ENCODE measurements at places on chromosomes 1 and 21.

DNA sequence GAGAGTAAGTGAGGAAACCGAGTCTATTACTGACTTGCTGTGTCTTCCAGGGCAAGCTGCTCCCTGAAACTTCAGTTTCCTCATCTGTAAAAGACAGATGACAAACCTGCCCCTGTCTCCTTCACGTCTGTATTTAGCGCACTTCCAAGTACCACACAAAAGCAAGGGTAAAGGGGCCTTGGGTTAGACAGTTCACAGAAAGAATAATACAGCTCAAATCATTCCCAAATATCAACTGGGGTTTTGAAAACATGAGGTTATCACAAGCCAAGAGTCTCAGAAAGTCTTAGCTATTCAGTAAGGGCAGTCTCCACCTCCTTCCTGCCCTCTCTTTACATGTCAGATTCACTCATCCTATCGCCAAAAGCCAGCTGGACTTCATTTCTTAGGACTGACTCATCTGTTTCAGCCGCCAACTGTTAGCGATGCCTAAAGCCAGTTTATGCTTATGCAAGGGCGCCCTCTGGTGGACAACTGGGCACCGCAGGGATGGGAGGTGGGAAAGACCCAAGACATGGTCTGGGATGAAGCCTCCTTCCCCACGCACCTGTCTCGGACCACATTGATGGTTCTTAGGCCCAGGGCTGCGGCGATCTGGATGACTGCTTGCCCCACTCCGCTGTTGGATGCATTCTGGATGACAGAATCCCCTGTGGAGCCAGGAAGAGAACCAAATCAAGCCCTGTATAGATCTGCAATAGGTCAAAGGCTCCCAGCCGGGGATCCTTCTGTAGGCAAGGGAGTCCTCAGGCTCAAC is 21.1 kb upstream of the SRSF4 start:
- peak; percentile 65 for DNase-seq

- DNase-seq = no peak
These were observed 3.0 kb downstream of the F11R start for GRCh38 chr1:161017756-161018630.

- no peak for DNase-seq
These were observed 31.4 kb downstream of the B3GALT5 start for GRCh38 chr21:39644062-39644560.

GRCh38 chr1:118791094-118791691 is 196.9 kb downstream of the TBX15 start:
- DNase-seq = no peak

DNA sequence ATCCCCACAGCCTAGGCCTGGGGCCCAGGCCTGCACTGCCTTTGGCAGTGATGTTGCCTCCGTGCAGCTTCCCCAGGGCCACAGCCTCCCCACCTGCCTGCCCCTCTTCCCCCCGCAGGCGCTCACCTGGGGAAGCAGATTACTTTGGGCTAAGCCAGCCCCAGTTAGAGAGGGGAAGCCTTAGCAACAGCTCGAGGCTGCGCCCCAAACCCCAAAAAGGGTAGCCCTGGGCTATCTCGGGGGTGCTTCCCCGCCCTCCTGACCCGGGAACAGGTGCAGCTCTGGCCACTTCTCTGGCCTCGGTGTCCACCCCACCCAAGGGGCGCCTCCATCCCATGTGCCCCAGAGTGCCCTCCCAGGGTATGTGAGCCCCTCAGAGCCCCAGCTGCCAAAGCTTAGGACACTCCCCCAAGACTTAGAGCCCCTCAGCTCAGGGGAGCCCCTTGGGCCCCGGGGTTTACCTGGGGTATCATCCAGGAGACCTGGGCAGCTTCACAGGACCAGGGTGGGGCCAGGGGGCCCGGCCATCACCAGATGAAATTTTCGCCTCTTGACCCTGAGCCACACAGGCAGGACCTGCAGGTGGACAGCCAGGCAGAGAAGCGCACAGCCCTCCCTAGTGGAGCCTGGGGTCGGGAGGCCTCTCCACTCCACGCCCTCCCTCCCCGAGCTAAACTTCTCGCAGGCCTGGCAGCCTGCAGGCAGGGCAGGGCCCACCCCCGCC is 3.3 kb upstream of the TTC34 start:
- no peak for DNase-seq

DNA sequence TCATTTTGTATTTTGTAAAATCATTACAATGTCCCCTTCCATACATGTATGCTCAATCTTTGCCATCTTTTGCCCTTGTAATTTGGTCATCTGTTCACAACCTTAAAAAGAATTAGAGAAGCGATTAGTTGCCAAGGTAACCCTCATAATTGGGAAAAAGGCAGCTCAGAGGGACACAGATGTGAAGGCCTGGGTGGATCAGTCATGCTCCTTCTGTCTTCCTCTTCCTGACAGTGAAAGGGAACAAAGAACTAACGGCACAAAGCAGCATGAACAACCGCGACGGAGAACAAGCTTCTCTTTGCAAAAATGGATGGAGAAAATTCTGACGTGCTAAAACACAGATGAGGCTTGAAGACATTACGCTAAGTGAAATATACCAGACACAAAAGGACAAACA is 78.7 kb upstream of the COG2 start:
- DNase-seq = no peak

GRCh38 chr1:151819976-151820623 is 11.5 kb downstream of the RORC start:
- no peak for DNase-seq

GRCh38 chr1:199297174-199297573 is 658.3 kb downstream of the PTPRC start:
- DNase-seq = no peak

DNA sequence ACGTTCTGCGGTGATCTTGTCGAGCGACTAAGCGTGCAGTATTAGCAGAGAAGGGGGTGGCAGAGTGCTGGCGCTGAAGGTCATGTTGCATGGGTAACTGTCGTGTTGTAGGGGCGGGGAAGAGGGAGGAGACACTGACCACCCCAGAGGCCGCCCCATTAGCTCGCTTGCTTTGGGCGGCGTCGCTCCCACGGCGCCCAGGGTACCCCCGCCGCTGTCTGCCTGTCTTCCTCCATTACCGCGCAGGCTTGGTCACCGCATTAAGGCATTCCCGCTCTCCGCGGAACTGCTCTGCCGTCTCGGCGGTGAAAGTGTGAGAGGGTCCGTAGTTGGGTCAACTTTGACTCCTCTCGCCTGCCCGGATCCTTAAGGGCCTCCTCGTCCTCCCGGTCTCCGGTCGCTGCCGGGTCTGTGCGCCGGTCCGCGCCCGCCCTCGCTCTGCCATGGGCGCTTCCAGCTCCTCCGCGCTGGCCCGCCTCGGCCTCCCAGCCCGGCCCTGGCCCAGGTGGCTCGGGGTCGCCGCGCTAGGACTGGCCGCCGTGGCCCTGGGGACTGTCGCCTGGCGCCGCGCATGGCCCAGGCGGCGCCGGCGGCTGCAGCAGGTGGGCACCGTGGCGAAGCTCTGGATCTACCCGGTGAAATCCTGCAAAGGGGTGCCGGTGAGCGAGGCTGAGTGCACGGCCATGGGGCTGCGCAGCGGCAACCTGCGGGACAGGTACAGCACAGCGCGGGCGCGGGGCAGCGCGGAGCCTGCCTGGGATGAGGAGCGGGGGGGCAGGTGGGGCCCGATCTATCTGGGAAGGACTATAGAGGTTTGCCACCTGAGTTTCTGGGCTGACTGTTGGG is at the start of gene MTARC2:
MTARC2 (plus strand) TSS at position 234 of the 846 bp plus-strand sequence; CDS start at position 444, 210 bp downstream.
- peak; percentile 25 for DNase-seq

DNA sequence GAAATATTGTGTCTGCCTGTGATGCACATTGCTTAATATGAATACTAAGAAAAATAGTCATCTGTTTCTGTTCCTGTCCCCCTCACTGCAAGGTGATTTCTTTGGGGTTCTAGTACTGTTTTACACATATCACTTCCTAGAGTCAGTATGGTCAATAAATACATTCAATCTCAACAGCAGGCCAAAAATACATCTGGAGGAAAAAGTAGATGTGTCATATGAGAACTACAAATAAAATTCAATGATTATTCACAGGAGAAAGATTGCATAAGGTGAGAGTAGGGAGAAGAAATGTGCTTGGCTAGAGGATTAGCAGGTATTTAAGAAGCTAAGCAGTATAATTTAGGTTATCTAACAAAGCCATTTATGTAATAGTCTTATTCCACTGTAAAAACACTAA is 45.3 kb upstream of the SAMSN1 start:
- no peak for DNase-seq

DNA sequence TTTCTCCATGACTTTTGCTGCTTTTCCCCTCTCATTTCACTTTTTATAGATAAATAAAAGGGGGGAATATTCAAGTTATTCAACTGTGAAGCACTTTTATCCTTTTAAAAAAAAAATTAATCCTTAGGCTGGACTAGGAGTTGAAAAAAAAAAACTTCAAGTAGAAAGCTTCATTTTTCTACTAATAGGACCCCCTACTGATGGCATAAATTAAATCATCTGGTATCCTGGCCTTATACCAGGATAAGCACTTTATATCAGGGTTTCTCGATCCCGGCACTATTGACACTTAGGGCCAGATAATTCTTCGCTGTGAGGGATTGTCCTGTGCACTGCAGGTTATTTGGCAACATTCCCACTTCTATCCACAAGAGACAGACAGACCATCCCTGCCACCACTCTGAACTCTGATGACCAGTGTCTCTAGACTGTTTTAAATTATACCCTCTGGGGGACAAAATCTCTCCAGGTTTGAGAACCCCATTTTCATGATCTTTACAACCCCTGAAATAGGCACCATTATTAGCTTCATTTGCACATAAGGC is 17.6 kb downstream of the USP33 start:
- no peak for DNase-seq

- no peak for DNase-seq
These were observed 35.1 kb downstream of the PIGM start for GRCh38 chr1:159996653-159997052.

DNA sequence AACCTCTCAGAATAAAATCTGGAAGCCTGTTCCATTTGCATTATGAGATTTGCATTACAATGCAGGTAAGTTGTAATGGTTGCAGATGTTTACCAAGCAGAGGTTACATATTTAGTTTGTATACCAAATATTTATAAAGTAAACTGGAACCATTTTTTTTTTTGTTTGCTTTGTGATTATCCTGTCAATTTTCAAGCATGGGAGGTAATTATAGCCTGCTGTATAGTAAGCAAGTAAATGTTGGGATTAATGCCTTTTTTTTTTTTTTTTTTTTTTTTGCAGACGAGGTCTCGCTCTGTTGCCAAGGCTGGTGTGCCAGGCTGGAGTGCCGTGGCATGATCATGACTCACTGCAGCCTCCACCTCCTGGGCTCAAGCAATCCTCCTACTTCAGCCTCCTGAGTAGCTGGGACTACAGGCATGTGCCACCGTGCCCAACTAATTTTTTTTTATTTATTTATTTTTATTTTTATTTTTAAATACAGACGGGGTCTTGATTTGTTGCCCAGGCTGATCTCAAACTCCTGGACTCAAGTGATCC is 21.0 kb downstream of the NFYC start:
- no peak for DNase-seq

GRCh38 chr1:1132956-1133750 is 17.3 kb upstream of the C1orf159 start:
- no peak for DNase-seq

DNA sequence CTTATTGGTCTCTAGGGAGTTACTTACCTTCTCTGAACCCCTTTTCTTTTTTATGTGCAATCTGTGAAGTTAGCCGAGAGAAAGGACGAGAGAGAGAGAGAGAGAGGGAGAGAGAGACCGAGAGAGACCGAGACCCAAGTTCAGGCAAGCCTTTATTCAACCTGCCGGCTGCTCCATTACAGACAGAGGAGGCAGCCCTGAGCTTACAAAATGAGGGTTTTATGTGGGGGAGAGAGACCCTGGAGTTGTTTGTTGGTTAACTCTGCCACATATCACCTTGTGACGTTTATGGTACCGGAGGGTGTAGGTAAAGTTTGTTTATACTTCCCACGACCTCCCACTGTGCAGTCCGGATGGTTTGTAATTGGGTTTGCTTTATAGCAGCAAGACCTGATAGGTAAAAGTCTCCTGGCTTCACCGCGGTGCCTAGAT is 1.5 kb upstream of the MCOLN3 start:
- no peak for DNase-seq
